ENCODE measurements at places on chromosomes 1 and 21.

- peak; percentile 69 for DNase-seq
Observed at GRCh38 chr1:226990133-226990716, 50.1 kb downstream of the COQ8A start.

GRCh38 chr1:204763773-204764427, 78.4 kb upstream of the LRRN2 start:
- DNase-seq: peak; percentile 73

DNA sequence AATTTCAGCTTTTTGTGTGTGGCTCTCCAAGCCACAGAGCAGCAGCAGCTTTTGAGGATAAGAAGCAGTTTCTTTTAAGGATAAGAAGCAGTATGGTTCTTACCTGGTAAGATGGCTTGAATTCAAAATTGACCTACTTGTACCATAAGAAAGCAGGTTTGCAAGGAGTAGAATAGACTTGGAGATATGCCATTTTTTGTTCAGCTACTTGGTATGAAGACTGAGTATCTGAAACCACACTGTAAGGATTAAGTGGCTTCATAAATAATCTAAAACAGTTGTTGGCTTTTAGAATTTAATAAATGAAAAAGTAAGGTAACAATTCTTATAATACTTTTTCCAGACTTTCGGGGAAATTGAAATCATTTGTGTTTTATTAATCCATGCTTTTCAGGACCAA, 74.2 kb downstream of the ATF6 start:
- DNase-seq: no peak

DNA sequence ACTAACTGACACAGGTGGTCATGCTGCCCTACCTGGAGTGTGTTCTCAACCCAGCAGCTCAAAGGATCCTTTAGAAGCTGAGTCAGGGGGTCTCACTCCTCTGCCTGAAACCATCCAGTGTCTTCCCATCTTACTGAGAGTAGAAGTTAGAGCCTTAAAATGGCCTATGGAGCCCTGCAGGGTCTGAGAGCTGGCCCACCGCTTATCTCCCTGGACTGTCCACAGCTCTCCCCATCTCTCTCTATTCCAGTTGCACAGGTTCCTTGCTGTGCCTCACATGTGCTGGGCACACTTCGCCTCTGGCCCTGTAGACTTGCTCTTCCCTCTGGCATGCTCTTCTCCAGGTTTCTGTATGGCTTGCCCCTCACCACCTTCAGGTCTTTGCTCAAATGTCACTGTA, 148.6 kb upstream of the CACNA1E start:
- no peak for DNase-seq

GRCh38 chr1:4207183-4207582, 307.1 kb upstream of the C1orf174 start:
- DNase-seq: no peak

- no peak for DNase-seq
Observed at GRCh38 chr1:6378096-6378746, 15.3 kb downstream of the ACOT7 start.

- no peak for DNase-seq
Observed at GRCh38 chr1:110434946-110435345, 16.0 kb upstream of the PROK1 start.

GRCh38 chr21:41885341-41886024, 6.3 kb upstream of the PRDM15 start:
- no peak for DNase-seq

All from CD4-positive, alpha-beta T cell treated with Interleukin-6 for 4 hours (primary cell).